ENCODE measurements at places on chromosomes 2 and 18. TPM values are rescaled to one million over a fixed set of nuclear protein-coding genes. Genes with fewer than 3 reads are reported as not detected.
A peak's percentile ranks its signal among the peaks of the same experiment; 100 is the strongest.

DNA sequence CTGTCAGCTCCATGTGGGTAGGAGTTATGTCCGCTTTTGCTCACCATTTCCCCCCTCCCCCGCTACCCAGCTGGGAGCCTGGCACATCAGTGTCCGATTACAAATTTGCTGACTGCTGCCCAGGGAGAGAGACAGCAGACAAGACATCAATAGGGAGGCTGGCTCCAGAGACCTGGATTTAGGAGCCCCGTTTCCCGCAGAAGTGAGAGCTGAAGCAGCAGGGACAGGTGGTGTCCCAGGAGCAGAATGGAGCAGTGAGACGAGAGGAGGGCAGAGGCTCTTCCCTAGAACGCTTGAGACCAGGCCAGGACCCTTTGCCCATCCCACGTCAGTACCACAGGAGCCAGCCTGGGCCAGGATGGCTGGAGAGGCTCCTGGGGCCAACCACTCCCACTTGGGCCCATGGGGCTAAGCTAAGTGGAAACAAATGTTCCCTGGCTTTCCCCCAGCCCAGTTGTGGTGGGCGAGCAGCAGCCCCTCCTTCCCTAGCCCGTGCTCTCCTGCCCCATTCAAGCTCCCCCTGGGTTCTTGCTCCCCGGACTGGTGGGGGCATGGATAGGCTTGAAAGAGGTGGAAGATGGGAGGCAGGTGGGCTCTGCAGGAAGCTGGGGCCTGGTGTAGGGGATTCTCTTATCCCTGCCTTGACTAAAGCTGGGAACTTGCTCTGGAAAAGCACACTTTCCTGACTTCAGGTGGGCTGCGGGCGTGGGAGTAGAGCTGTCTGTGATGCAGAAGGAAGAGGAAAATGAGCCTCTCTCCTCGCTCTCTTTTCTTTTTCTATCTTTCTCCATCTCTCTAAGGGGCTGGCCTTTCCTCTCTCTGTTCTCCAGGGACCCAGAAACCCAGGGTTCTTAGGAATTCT is 4.1 kb upstream of the WNT6 start:
- no peak for DNase-seq

GRCh38 chr18:23300231-23300805 is 152.8 kb upstream of the RIOK3 start:
- no peak for DNase-seq

DNA sequence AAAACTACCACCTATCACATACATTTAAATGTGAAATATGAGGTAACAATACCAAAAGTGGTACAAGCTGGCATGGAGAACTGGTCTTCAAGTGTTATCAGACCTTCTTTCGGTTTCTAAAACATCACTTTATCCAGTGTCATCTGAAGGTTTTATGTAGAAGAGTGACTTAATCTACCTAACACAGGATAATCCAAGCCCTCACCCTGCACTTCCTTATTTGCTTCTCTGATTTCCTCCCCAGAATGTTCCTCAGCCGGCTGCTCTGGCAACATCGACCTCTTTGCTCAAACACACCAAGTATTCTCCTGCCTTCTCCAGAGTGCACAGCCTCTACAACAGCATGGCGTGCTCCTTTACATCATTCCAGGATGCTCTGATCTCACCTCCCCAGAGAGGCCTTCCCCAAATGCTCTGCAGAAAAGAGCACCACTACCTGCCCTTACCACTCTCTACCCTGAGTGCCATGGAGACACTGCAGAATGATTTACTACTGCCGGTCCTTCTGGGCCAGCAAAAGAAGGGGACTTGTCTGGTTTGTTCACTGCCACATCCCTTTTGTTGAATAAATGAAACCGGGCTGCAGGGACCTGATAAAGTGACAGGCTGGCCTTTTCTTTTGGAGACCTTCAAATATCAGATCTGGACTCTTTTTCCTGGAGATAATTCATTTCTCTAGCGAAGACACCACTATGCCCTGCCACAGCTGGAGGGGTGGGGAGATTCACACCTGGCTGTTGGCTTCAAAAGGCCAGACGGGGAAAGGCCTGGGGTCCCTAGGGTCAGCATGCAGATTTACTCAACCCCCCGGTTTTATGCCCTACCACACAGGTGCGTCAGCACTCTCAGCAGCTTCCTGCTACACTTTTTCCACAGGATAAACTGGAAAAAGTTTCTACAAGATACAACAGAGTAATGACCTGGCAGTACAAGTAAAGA is 42.0 kb downstream of the TTR start:
- no peak for DNase-seq

DNA sequence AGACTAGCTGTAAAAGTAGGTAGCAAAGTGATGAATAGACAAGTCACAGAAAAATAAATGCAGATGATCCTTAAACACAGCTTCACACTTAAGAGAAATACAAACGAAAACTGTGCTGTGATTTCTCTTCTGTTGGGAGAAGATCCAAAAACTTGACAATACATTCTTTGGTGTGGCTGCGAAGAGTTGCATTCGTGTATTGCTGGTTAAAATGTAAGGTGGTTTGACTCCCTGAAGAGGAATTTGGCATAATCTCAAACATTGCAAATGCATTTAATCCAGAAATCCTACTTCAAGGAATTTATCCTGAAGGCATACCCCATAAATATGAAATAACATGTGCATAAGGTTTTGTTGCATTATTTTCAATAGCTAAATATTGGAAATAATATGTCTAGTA is 7.1 kb downstream of the CCNYL1 start:
- DNase-seq, result no peak

DNA sequence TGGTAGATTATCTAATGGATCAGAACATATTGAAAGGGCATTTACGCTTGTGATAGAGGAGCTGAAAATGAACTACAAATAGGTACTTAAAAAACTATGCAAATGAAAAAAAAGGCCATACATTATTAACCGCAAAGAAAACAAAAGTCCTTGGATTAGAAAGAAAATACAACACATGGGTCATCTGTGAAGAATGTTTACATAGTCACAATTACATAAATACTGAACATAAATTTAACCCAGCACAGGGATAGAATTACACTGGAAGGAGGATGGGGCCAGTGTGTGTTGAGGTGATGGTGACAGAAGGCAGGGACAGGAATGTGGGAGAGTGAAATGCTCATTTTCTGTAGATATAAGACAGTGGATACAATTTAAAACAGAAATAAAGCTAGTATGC is 6.6 kb downstream of the NTSR2 start:
- no peak for DNase-seq

- no peak for DNase-seq
Observed at GRCh38 chr2:109519513-109519912, 94.3 kb downstream of the SEPTIN10 start.

Gene AMER3
- total RNA-seq, result 0.19 TPM

- DNase-seq, result no peak
Observed at GRCh38 chr2:182718459-182718858, 2.4 kb downstream of the DNAJC10 start.

DNA sequence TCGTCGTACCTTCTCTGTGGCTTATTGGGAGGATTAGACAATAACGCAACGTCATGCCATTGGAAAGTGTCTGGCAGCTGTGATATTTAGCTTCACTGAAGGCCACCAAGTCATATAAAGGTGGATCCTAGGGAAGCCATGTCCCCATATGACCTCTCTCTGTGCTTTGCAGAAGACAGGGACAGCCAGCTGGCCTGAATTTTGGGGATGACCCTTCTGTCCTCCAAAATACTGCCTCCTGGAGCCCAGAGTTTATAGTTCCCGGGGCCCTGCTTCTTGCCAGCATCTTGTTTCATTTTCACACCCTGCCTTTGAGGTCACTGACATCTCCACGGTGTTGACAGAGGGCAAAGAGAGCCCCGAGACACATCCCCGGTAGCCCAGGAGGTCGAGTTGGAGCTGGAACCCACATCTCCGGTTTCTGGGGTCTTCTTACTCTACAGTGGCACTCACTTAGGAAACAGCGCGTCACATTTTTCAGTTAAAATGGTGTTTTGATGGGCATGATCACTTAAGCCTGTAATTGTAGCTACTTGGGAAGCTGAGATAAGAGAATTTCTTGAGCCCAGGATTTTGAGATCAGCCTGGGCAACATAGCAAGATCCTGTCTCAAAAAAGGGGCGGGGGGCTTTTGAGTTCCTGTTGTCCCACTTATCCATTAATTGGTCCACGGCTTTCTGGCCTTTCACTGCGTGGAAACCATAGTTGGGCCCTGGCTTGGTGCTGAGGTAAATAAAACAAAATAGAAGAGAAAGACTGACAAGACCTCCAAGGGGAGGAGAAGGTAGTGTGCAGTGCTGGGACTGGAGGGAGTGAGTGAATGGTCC is 101.1 kb downstream of the DDX1 start:
- no peak for DNase-seq

Gene TSPYL6
- not detected for total RNA-seq

DNA sequence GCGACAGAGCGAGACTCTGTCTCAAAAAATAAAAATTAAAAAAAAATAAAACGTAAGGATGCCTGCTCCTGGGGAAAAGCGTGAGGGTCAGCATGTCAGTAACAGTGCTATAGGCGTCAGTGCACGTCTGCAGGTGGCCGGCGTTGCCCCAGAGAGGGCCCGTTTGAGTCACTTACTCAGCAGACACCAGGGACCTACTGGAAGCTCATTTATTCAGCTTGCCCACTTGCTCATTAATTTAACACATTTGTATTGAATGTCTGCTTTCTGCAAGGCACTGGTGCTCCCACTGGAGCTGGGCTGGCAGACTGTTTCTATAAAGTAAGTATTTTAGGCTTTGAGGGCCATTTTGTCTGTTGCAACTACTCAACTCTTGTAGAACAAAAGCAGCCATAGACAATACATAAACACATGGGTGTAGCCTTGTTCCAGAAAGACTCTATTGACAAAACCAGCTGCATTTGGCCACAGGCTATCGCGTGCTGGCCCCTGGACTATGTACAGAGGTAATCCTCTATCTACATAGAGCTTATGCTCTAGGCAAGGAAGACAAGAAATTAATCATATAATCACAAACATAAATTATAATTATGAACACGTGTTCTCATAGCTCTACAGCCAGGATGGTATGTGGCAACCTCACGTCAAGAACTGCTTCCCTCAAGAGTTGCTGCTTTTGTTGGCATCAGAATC is 73.2 kb downstream of the KLHL29 start:
- no peak for DNase-seq

GRCh38 chr2:43376523-43377198 is 150.3 kb upstream of the ZFP36L2 start:
- DNase-seq, result peak; percentile 19

Gene CYTIP
- 0.23 TPM for total RNA-seq

DNA sequence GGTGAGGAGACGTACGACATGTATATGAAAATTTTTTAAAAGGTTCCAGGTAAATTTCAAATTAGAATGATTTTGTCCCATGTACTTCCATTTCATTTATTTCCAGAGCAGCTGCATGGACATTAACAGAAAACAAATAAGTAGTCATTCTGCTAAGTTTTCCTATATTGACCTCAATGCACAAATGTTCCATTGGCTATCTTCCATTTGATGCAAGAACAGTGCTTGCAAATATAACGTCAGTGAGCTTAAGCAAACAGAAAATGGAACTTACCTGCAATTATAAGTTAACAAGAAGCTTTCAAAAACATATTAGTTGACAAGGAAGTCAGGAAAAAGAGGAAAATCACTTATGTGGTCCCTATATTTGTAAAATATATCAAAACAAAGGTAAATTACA is 16.6 kb downstream of the PAIP2B start:
- DNase-seq, result no peak

Gene TLX2
- total RNA-seq, result 0.17 TPM

GRCh38 chr2:205984381-205984780 is 101.6 kb downstream of the INO80D start:
- no peak for DNase-seq

DNA sequence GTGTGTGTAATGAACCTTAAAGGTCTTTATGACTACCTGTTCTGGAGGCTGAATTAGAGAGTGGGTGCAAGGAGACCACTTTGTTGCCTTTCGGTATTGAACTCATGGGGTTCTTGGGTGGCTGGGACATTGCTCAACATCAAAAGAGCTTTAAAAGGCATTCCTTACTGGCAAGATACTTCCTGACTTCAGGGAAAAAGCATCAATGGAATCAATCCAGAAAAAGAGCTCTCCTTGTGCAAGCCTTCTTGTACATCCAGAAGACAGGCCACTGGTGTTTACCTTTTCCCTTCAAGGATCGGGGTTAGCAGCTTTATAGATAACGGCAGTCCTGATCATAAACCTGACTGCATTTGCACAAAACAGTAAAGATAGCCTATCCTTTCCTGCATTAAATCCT is 9.5 kb downstream of the PNO1 start:
- no peak for DNase-seq

Gene MEP1B
- not detected for total RNA-seq

Gene CAVIN2
- not detected for total RNA-seq

Gene MGAT4A
- 7.7 TPM for total RNA-seq

- no peak for DNase-seq
Observed at GRCh38 chr2:10752236-10752635, 30.8 kb downstream of the ATP6V1C2 start.
